Stimulated activated CD4-positive, alpha-beta T cell treated with anti-CD3 and anti-CD28 coated beads, TNF-alpha, amount 100 ng/mL, for 4 hours (primary cell): ENCODE measurements at places on chromosomes 4 and X.
A peak's percentile ranks its signal among the peaks of the same experiment; 100 is the strongest.

- DNase-seq: no peak
These were observed 70.7 kb downstream of the MOSPD2 start for GRCh38 chrX:14943962-14944361.

DNA sequence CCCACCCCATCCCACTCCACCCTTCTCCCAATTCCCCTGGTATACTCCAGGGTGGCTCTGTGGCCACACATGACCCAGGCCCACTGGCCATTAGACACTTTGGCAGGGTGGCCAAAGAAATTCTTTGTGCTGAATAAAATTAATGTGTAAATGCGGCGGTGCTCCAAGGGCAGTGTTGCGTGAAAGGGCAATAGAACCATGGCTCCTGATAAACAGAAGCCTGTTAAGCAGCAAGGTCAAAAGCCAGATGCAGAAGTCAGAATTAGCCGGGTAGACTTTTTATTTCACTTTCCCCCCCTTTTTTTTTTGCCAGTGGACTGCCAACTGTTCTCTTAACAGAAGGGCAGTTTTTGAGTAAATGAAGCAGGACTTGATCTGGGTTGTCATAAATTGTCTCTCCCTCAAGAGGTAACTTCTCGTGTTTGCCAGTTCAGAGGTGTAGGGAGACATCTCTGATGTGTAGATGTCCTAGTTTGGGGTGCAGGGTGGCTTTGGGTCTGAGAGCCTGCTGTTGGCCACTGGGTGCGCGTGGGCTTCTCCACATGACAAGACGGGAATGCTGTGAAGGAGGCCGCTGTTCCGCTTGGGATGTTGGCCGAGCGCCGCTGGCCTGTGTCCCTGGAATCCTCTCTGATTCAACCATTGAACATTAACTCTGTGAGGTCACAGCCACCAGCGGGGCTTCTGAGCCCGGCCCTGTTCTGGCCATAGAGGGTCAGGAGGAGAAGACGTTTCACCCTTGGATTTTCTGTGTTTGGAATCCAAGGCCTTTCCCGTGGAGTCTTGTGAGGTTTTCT, 139.5 kb downstream of the TBL1X start:
- no peak for DNase-seq

DNA sequence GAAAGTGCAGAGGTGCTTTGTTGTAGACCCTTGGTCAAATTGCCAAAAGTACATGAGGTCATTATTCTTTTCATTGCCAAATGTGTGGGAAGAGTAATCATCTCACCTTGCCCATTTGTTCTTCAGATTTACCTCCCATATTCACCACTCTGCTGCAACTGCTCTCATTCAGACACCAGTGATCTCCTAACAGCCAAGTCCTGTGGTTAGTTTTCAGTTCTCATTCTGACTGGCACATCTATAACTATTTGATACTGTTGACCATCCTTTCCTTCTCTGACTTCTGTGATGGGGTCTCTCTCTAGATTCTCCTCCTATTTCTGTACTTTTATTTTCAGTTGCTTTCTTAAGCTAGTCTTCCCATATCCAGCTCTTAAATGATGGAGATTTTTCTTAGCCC, 39.8 kb downstream of the GRIA3 start:
- DNase-seq: no peak

DNA sequence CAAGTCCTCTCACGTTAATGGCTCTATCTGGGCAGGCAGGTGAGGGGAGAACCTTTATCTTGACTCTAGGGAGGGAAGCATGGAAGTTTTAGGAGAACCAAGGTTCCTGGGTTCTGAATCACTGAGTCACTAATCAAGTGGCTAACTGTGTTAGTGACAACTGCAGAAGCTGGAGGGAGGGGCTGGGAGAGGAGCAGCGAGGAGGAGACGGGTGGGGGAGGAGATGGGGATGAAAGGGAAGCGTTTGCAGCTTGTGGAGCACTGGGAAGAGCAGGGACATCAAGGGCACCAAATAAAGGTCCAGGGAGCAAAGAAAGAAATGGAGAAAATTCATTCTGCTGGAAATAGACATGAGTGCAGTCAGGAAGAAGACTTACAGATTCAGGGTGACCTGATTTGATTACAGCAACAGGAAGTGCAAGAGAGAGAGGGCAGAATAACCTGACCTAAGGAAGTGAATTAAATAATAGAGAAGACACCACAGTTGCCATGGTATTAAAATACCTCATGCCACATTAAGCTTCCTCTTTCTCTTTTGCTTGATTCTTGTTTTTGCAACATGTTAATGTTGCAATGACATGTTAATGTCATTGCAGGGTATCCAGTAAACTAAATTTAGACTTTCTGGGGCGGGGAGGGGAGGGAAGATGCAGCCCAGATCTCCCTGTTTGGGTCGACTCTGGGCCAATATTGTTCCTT, 4.5 kb upstream of the SETD7 start:
- no peak for DNase-seq

GRCh38 chr4:55633903-55634302, 2.2 kb downstream of the NMU start:
- DNase-seq: no peak

DNA sequence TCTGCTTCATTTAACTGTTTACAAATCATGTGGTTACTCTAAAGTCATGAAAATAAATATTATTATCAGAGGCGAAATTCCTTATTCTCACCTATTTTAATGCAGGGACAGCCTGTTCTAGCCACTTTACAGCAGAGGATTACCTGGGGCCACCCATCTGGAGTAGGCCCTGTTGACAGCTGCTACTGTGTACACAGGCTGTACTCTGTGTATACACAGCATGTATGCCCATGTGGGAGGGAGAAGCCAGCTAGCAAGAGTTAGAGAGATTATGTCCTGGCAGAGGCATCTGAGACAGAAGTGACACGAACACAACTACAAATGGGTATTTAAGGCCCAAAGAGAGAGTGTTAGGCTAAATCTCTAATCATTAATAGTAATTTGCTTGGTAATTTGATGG, 62.1 kb downstream of the GPRIN3 start:
- DNase-seq: no peak

- no peak for DNase-seq
These were observed 168.4 kb downstream of the KCNIP4 start for GRCh38 chr4:21780148-21780547.

DNA sequence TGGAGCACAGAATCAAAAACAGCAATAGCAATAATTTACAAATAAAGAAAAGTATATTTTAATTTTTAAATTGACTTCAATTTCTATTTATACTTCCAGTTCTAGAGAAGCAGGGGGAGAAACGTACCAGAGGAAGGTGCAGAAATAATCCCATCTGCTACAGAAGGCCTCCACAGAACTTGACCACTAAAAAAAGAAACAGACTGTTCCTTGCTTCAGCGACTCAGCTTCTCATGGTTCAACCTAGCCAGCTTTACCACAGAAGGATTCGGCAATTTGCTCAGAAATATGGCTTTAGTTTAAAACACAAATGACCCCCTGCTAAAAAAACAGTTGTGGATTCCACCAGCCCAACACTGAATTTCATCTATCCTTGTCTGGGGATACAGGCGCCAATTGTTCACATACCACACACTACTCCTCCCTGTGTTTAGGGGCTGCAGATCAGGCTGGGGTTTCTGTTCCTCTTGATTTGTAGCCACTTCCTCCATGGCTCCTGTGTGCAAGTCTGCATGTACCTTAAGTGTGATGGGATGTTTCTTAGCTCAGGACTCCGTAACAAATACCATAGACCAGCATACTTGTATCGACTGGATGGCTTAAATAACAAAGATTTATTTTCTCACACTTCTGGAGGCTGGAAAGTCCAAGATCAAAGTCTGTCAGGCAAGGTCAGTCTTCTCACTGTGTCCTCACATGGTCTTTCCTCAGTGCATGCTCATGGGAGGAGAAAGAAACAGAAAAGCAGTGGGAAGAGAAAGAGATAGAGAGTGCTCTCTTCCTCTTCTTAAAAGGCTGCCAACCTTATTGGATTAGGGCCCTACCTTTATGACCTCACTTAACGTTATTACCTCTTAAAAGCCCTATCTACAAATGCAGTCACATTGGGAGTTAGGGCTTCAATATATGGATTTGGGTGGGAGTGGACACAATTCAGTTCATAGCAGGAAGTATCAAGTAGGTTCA, 79.1 kb downstream of the AMOT start:
- no peak for DNase-seq

DNA sequence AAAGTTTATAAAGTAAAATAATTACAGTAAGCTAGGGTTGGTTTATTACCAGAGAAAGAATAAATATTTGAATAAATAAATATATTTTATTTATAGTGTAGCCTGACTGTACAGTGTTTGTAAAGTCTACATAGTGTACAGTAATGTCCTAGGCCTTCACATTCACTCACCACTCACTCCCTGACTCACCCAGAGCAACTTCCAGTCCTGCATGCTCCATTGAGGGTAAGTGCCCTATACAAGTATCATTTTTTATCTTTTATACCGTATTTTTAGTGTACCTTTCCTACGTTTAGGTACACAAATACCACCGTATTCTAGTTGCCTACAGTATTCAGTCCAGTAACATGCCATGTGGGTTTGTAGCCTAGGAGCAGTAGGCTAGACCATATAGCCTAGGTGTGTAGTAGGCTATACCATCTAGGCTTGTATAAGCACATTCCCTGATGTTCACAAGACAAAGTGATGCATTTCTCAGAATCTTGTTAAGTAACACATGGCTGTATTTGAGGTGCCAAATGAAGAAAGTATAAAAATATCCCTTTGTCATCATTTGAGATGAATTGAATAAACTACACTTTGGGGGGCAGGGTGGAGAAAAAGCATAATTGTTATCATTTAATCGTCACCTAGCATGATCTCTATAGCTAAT, 14.7 kb upstream of the KLHL8 start:
- DNase-seq: no peak

DNA sequence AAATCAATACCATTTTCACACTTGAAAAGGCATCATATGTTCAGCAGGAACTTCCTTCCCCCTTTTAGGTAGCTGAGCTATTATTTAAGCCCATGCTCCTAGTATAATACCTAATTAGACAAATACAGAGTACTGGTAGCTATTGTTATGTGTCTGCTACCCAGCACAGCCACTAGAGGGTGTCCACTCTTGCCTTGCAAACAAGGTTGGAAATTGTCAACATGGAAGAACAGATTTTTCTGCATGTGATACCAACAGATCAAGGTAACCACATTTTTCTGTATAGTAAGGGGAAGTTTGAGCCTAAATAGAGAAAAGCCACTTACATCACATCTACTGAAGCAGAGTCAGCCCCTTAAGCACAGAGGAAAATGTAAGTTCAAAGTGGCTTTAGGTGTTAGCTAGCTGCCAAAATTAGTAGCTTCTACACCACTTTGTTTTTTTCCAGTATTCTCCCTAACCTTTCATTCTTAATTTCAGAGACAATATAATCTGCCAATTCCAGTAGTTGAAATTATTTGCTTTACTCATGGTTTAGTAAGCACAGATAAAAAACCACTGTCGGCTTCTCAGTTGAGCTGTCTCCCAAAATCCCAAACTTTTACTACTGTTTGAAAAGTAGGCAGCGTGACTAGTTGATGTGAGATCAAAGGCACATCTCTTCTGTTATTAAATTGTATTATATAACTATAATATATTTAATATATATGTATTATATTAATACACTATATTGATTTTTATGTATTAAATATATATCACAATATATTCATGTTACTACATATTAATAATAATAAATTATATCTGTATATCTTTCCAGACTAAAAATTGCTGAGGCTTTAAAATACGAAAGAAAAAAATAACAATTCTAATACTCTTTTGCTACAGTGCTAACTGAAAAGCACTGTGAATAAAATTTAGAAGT, 38.2 kb downstream of the EDNRA start:
- DNase-seq: no peak

GRCh38 chr4:75724066-75724866, at the start of gene USO1:
Gene USO1, plus strand, starts transcription at chr4:75724577. Its CDS starts 243 bp downstream, at chr4:75724820.
- DNase-seq: peak; percentile 98

- no peak for DNase-seq
These were observed 70.8 kb upstream of the BOD1L1 start for GRCh38 chr4:13698296-13698695.

DNA sequence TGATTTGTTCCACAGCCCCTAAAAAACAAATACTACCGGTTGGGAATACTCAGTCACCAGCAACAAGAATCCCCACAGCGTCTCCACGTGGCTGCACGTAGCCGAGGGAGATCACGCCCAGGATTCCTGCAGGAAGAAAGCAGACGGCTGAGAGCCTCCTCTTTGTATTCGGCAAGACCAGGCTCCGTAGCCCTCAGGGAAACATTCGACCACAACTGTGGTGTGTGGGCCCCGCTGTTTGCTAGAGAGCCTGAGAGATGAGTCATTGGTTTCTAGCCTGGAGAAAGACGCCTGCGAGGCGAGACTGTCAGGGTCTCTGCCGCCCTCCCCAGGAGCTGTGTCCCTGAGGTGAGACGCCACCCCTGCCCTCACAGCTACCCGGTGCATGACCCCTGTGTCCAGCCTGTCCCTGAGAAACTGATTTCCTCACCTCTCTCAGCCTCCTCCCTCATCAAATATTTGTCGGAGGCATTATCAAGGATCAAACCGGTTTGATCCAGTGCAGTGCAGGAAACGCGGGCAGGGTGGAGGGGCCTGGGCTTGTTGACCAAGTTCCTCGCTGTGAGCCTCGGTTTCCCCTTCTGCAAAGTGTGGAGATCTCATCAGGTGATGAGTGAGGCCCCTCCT, 4.7 kb upstream of the S100P start:
- peak; percentile 39 for DNase-seq

GRCh38 chr4:3220476-3221183, 28.3 kb upstream of the MSANTD1 start:
- DNase-seq: no peak

- DNase-seq: peak; percentile 10
These were observed 1.1 kb upstream of the PGRMC2 start for GRCh38 chr4:128288689-128289106.

DNA sequence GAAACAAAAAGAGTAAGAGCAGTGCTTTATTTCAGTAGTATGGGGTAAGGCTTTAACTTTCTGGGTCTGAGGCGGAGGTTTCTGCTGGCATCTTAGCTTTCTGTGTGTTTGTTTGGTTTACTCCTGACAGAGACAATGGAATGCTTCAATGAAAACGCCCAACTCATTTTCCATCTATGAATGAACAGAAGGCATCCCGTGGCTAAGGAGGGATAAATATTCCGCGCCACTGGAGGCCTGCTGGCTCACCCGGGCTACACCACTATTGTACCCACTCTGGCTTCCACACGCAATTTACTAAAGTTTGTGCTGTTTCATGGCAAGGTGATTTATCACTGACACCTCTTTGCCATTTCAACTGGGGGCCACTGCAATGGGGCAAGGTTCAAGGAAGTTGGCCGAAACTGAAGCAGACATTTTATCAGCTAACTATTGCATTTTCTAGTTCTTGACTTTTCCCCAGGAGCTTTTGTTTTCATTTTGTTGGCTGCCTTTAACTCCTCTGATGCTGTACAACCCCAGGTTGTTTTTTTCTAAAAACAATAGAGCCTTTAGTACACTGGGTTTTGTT, 32.8 kb upstream of the PPARGC1A start:
- no peak for DNase-seq

GRCh38 chr4:151670843-151671242, 90.0 kb downstream of the GATB start:
- no peak for DNase-seq
